ENCODE measurements at places on chromosomes 2 and 18.
A peak's percentile ranks its signal among the peaks of the same experiment; 100 is the strongest.

DNA sequence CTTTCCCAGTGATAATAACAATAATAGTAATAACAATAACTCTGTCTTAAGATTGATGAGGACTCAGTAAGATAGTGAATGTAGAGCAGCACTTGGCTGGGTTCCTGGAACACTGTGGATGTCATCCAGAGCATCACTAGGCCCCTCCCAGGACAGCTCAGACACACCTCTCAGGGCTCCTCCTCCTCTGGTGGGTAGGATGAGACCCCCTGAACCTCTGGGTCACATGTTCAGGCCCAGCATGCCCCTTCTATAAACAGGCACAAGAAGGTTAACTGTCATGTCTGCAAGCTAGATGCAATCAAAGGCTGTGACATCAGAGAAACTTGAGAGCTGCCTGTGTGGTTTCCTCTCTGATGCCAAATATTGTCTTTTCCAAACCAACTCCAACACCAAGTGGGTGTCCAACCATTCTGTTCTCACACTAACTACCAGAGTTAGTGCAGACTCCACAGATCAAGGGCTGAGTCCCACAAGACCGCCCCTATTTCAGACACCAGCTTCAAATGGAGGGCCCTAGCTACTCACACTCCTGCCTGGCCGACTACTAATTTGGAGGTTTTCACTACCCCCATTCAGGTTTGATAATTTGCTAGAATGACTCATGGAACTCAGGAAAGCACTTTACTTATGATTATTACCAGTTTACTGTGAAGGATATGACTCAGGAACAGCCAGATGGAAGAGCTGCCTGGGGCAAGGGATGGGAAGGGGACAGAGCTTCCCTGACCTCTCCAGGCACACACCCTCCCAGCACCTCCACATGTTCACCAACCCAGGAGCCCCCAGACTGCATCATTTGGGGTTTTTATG lies 46.4 kb upstream of the BZW1 start:
- peak; percentile 21 for DNase-seq

GRCh38 chr2:20526160-20526559 lies 79.3 kb downstream of the RHOB start:
- DNase-seq, result no peak

DNA sequence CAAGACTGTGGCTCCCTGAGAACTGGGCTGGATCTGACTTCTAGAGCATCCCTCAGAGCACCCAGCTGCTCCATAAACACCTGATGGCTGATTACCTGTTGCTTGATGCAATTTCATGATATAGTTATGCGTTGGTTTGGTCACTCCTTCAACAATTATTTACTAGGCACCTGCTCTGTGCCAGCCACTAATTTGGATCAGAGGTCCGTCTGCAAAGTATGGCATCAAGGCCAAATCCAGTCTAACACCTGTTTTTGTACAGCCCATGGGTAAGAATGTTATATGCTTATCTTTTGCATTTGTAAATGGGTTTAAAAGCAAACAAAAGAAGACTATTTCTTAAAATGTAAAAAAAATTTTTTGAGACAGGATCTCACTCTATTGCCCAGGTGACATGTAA lies 348.2 kb downstream of the ALK start:
- DNase-seq, result no peak

GRCh38 chr2:240814946-240815760 lies 4.9 kb downstream of the KIF1A start:
- DNase-seq, result no peak

DNA sequence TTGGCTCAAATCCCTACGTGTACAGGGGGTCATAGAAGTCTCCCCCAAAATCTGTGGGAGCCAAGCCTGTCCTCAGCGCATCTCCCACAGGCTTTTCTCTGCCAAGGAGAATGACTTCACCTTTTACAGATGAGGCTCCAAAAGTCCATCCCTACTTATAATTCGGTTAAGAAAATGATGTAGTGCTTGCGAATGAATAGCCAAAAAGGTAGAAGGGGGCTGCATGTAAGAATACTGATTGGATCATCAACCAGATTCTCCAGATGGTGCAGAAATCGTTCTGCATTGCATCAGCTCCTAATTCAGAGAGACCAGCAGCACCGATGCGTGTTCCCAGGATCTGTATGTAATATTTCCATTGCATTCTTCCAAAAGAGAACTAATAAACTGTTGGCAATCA lies 91.9 kb downstream of the EPHA4 start:
- DNase-seq, result no peak

DNA sequence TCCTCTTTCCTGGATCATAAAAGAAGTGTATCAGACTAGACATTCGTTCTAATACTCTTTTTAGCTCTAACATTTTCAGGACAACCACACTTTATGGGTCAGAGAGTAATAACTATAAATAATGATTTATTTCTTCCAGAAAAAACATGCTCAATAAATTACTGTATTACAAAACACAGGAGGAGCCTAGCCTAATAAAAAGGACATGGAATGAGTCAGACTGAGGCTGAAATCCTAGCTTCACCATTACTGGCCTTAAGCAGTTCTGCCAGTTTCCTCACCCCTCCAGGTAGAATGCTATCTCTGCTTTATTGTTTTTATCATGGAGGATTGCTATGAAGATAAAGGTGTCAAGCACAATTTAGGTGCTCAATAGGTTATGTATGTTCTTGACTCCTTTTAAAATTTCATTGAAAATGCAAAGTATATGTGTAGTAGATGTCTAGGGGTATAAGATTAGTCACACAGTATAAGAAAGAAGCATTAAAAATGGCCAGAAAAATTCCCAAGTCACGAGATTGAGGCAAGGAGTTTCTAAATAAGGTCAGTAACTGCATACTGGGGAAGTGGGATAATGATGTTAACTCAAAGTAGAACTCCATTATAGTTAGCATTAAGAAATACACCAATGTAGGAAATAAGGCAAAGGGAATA lies 105.5 kb upstream of the NEUROD1 start:
- DNase-seq, result no peak

- DNase-seq, result no peak
Measured at GRCh38 chr2:2709431-2709770, 378.3 kb upstream of the MYT1L start.

- peak; percentile 54 for DNase-seq
Measured at GRCh38 chr2:197307933-197308521, 2.6 kb downstream of the ANKRD44 start.

DNA sequence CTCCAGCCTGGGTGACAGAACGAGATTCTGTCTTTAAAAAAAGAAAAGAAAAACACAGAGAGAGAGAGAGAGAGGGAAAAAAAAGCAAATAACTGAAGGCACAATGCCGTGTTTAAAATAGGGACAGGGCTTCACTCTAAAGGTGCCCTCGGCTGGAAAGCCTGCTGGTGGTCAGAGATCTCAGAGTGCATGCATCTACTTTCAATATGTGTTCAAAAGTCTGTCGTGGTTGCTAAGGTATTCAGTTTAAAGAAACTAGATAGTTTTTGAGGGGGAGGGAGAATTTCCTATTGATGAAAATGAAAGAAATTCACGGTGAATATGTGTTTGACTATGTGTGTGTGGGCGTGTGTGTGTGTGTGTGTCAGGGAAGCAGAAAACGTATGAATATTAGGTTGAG lies 11.0 kb upstream of the CBLN2 start:
- DNase-seq, result no peak

- peak; percentile 88 for DNase-seq
Measured at GRCh38 chr2:219253753-219254589, at the start of gene TUBA4A. TUBA4A (minus strand) TSS chr2:219253918; CDS start chr2:219253858, 60 bp downstream.

DNA sequence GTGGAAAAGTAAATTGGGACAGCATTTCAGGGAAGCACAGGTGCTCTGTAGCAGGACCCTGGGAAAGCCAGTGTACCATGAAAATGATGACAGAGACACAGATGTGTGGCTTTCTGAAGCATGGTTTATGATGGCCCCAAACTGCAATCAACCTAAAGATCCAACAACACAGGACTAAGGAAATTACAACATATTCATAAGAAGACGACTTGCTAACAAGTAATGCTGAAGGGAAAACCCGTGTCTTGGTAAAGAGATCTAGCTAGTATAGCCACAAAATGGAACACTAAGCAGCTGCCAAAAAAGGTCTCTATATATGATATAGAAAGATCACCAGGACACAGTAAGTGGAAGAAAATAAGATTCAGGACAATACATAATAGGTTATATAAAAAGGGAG lies 53.2 kb downstream of the UXS1 start:
- no peak for DNase-seq

DNA sequence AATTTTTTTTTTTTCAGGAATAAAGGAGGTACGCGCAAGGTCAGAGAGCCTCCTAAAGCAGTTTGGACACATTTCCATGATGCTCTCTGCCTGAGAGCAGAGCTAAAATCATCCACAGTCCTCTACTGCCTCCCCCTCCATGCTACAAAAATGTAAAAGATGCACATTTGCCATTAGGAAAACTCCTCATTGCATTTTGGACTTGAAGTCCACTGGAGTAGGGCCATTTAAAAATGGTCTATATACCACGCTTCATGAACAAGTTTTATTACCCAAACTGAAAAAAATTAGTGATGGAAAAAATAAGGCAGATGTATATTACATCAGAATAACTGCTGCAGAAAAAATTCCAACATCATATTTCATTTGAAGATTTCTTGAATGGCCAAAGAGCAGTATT lies 256.0 kb downstream of the AFF3 start:
- no peak for DNase-seq

DNA sequence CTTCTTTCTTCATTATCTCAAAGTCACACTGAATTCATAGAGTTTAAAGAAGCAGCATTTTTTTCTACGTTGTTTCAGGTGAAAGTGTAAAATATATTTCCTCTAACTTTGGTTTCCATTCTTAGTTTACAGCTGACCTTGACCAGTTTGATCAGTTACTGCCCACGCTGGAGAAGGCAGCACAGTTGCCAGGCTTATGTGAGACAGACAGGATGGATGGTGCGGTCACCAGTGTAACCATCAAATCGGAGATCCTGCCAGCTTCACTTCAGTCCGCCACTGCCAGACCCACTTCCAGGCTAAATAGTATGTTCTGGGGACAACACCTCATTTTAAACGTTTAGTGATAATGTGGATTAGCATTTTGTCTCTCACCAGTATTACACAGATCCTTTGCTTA lies 82.4 kb downstream of the PTRHD1 start:
- DNase-seq, result no peak

DNA sequence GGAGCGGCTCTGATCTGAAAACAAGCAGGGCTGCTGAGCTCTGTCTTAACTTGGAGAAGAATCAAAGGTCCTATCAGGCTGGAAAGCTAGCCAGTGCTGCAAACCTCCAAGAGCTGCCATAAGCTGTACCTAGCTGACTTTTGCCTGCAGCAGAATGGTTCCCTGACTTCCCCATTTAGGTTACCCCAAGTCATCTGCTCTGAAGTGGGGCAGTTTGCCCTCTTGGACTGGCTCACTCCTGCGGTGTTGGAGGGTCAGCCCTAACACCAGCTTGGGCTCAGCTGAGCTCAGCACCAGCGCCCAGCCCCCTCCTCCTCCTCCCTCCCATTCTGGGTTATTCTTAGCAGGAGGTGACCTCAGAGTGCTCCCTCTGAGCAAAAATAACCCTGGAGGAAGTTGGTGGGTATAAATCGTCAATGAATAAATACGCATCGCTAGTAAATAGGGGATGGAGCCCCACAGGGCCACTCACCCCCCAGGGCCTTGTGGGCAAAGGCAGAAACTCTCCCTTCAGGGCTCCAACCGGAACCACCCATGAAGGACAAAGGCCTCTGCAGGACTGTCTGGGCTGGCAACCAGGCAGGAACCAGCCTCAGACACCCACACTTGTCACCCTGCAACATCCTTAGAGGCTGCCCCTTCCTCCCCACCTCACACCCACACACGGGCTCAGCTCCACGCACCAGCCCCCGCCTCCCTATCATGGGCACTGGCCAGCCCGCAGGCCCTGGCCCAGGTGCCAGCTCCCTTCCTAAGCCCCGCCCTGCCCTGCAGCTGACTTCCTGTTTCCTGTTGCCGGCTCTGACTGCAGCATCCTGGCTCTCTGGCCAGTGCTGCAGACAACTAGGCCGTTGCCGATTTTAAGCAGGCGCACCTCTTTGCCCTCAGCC lies 46.9 kb downstream of the DNMT3A start:
- peak; percentile 66 for DNase-seq

DNA sequence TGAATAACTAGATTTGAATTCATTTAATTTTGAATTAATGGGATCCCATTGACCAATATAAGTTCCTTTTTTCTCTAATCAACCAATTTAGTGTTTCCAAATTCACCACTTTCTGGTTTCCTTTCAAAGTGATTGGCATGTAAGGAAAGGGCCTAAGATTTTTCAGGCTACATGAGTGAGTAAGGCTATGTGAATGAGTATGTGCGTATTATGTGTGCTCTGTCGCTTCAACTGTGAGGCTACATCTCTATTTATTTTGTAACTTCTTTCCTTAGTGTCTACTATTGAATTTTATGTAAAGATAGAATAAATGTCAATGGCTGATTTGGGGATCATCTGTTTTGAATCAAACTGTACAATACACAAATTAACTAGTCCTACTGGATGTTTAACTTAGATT lies 110.6 kb downstream of the ABCA12 start:
- DNase-seq, result no peak

DNA sequence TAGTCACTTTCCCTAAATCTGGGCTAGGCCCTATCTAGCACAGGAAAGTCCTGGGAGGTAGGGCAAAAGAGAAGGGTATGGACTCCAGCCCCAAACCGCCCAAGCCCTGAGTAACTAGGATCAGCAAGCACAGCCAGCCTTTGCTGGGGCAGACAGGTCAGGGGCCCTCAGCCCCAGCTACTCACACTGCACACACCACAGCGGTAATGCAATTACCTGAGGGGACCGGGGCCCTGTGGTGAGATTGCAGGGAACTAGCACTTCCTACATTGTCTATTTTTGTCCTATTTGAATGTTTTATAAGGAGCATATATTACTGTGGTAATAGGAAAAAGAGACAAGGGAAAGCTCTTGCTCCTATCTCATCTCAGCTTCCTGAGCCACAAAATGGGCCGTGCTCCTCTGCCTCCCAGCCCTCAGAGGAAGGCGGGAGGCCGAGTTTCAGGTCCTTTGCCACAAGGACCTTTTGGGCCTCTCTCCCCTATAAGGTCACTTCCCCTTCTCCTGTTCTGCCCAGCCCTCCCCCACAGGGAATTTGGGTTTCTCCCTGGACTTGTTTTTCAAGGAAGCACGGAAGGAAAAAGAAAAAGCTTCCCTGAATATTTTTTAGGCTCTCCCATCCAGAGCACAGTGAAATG lies 20.5 kb downstream of the RAB11FIP5 start:
- DNase-seq, result no peak

GRCh38 chr2:218296847-218297246 lies 4.5 kb upstream of the TMBIM1 start:
- no peak for DNase-seq

GRCh38 chr2:208529796-208530195 lies 123.2 kb downstream of the PTH2R start:
- DNase-seq, result no peak

GRCh38 chr2:178943745-178944144 lies 106.2 kb downstream of the CCDC141 start:
- DNase-seq, result no peak

DNA sequence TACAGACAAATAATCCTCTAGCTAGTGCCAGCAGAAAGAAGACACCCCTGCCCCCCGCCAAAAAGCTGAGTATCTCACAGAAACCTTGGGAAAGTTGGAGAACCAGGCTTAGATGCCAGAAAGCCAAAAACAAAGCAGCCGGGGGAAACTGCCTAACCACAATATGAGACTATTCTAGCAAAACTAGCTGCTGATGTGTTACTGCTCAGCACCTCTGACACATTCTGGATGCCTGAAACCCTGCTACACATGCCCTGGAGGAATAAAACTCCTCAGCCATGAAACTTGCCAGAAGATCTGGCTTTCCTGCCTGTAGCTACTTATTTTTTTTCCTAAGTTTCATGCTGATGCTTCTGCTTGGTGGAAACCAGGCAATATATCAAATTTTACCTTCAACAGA lies 122.7 kb upstream of the GCFC2 start:
- no peak for DNase-seq

All from stimulated activated naive CD4-positive, alpha-beta T cell treated with Interleukin-2 at 50 U/mL for 16 hours (primary cell).